Placental epithelial cell (primary cell): ENCODE measurements at places on chromosomes 12 and 14. TPM values are rescaled to one million over a fixed set of nuclear protein-coding genes. Genes with fewer than 3 reads are reported as not detected.

The CFAP251 gene
- 5.9 and 8.7 TPM in 2 replicates for total RNA-seq

The CEBPE gene
- not detected in 2 replicates for total RNA-seq

The LRRC43 gene
- 0.22 and 1.2 TPM in 2 replicates for total RNA-seq

The TAS2R19 gene
- total RNA-seq, result 4.7 and 6.2 TPM in 2 replicates

The MYF5 gene
- total RNA-seq, result not detected in 2 replicates

The GALNT16 gene
- under 0.01 TPM in 2 replicates for total RNA-seq

The BHLHE41 gene
- 0.22 and 1.2 TPM in 2 replicates for total RNA-seq

The KRT6B gene
- total RNA-seq, result 1.2 and 2.9 TPM in 2 replicates

The TRIP11 gene
- 27.7 and 32.2 TPM in 2 replicates for total RNA-seq

The ITGB7 gene
- total RNA-seq, result not detected in 2 replicates

The KRT5 gene
- total RNA-seq, result 884 and 2,107 TPM in 2 replicates

The JPH4 gene
- total RNA-seq, result under 0.01 and 0.22 TPM in 2 replicates

The STXBP6 gene
- 199 and 218 TPM in 2 replicates for total RNA-seq

The GSKIP gene
- total RNA-seq, result 17.7 and 30.7 TPM in 2 replicates

The CCDC88C gene
- 0.33 TPM in 1 of 2 replicates, not detected in the other for total RNA-seq
